HuH-7.5 (cell line): ENCODE measurements at places on chromosomes 7 and 10.
A peak's percentile ranks its signal among the peaks of the same experiment; 100 is the strongest.

- DNase-seq = no peak
Observed at GRCh38 chr7:128687131-128687530, 15.0 kb downstream of the GARIN1A start.

- DNase-seq = no peak
Observed at GRCh38 chr7:69832356-69832755, 234.1 kb downstream of the AUTS2 start.

DNA sequence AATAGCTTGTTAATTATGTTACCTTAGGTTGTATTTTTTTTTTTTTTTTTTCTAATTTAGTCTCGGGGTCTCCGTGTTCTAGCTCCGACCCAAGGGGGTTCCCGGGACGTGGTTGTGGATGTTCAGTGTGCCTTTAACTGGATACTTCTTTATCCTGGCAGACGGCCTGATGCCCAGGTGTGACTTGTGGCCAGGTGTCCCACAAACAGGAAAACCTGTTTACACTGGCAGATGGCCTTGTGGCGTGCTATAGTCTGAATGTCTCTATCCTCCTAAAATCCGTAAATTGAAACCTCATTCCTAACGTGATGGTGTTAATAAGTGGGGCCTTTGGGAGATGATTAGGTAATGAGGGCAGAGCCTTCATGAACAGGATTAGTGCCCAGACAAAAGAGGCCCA lies 546.4 kb upstream of the C7orf33 start:
- DNase-seq = no peak

- no peak for DNase-seq
Observed at GRCh38 chr7:132118641-132119040, 457.6 kb downstream of the PLXNA4 start.

- no peak for DNase-seq
Observed at GRCh38 chr10:78436706-78437406, 403.2 kb downstream of the RPS24 start.

GRCh38 chr10:97690133-97690532 lies 3.1 kb upstream of the AVPI1 start:
- DNase-seq = no peak

- DNase-seq = no peak
Observed at GRCh38 chr10:101939008-101939648, 95.5 kb upstream of the KCNIP2 start.

DNA sequence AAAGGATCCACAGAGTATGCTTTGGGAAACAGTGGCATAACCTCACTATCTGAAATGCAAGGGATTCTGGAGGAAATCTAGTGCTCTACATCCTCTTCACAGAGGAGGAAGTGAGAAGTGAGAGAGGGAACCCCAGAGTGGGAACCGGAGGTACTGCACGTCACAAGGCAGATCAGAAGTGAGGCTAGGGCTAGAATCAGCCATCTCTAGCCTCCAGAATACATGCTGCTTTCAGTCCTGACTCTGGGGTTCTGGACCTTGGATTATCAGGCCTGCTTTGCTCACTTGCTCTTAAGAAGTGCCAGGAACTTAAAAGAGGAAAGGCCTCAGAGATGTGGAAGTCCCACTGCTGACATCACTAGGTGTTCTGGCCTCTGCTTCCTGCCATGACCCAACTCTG lies 25.7 kb downstream of the ZNF503 start:
- no peak for DNase-seq

GRCh38 chr10:111082102-111082975 lies 5.5 kb downstream of the ADRA2A start:
- no peak for DNase-seq

GRCh38 chr10:34528320-34528719 lies 286.8 kb downstream of the PARD3 start:
- no peak for DNase-seq

- no peak for DNase-seq
Observed at GRCh38 chr7:98862716-98863420, 6.9 kb downstream of the TMEM130 start.

- DNase-seq = no peak
Observed at GRCh38 chr10:132512052-132512442, 25.5 kb upstream of the INPP5A start.

- DNase-seq = no peak
Observed at GRCh38 chr10:28801869-28802268, 124.5 kb downstream of the BAMBI start.

DNA sequence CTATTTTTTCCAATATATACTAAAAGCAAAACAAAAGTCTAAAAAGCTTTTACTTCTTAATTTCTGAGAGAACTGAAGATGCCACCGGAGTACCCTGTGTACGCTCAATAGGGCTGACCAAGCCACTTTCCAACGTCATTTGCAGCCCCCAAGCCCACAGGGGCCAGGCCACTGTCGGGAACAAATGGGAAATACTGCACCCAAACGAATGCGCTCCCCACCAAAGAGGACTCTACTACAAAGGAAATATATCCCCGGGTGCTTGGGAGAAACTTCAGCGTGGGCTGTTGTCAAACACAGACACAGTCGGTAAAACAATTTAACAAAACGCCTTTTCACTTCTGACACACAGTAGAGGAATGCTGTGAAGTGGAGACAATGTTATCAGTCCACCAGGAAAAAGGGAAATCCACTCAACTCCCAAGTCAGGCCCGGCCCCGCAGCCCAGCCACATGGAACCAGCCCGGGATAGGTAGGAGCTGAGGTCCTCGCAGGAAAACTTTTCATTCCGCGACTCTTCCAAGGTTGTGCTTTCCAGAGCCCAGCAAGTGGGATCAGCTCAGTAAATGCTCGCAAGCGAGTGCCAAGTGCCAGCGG lies 1.4 kb downstream of the PARD3 start:
- DNase-seq = peak; percentile 46

GRCh38 chr7:115008465-115009114 lies 86.7 kb downstream of the MDFIC start:
- no peak for DNase-seq
